Esophagus squamous epithelium (tissue), 5 donors: ENCODE measurements at places on chromosomes 2 and 18.

GRCh38 chr2:148860037-148860436 lies 15.0 kb upstream of the KIF5C start:
- DNase-seq = no peak

DNA sequence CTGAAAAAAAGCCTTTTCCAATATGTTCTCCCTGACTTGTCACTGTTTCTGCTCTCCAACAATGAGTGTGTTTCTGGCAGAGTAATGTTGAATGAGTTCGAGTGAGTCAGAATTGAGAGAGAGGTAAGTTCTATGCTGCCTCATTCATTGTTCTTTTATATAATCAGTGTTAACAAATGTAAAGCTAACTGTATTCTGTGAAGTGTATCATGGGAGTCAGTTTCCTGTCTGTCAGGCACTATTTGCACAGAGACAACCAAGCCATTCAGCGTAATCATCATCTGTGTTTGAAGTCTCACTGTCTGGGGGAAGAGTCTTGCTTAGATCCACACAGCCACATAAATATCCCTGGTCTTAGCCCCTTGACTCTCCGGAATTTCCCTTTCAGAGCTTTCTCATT lies 22.0 kb upstream of the UPP2 start:
- DNase-seq = no peak

DNA sequence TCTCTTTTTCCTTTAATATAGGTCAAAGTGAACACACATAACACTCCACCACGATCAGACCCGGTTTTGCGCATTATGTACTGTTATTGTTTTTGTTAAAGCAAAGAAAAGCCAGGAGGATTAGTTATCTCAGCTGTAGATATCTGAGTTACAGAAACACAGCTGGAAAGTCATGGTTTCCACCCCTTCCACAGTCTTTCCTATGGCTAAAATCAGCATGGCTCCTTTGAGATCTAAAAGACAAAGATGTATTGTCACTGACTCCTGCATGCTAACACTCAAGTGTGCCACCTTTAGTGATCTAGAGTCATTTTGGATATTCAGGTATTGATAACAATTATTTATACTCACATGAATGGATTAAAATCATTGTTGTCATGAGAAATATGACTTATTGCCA lies 260.0 kb downstream of the FIGN start:
- DNase-seq = no peak

GRCh38 chr2:9736021-9736420 lies 105.2 kb upstream of the YWHAQ start:
- no peak for DNase-seq

GRCh38 chr18:44957025-44957424 lies 276.3 kb downstream of the SETBP1 start:
- DNase-seq = no peak

- no peak for DNase-seq
Observed at GRCh38 chr2:30298302-30298701, 67.0 kb downstream of the LBH start.
